ENCODE measurements at places on chromosomes 5 and 9.

DNA sequence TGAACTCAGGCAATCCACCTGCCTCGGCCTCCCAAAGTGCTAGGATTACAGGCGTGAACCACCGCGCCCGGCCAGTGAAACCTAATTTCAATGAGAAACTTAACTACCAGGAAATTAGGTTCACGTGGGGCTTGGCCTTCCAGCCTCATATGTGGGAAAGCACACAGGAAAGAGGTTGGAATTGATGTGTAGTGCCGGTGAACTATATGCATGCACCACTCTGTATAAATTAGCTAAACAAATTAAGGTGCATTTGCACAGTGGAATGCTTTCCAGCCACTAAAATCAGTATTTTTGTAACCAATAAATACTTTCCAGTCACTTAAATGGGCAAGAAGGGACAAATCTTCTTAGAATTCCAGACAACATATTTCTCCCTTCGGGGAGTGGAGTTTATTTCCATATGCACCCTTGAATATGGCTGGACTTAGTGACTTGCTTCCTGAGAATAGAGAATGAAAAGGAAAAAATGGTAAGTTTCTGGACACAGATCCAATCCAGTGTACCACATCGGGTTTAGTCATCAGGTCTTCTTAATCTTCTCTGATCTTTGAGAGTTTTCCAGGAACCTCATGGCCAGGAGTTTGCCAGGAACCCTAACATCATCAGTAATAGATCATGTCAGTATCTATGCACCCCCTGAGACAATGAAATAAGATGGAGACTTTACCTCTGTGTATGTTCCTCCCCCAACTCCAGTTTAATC is 24.9 kb downstream of the ATOX1 start:
- no peak for DNase-seq

GRCh38 chr5:148027505-148027904 is 36.3 kb upstream of the SPINK5 start:
- DNase-seq, result no peak

DNA sequence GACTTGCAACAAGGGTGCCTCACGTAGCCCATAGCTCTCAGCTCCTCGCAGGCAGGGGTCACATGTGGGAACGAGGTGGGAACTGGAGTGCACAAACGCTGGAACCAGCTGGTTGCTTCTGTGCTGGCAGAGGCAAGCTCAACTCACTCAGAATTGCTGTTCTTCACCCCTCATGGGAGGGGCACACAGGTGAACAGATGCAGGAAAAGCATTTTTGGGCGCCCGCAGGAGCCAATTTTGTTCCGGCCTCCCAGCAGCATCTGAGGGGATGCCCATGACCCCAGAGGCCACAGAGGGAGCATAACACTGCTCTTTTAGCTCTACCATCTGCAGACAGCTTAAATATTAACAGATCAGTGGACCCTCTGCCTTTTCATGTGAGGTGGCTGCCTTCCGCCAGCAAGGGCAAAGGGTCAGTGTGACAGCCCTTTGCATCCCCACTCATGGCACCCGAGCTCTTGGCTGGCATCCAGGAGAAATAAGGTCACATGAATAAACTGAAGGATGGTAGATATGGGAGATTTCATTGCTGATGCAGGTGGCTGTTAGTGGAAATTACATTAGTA is 196.2 kb downstream of the SLCO4C1 start:
- no peak for DNase-seq

- DNase-seq, result no peak
These were observed 212.0 kb downstream of the ADAMTS12 start for GRCh38 chr5:33679791-33680190.

DNA sequence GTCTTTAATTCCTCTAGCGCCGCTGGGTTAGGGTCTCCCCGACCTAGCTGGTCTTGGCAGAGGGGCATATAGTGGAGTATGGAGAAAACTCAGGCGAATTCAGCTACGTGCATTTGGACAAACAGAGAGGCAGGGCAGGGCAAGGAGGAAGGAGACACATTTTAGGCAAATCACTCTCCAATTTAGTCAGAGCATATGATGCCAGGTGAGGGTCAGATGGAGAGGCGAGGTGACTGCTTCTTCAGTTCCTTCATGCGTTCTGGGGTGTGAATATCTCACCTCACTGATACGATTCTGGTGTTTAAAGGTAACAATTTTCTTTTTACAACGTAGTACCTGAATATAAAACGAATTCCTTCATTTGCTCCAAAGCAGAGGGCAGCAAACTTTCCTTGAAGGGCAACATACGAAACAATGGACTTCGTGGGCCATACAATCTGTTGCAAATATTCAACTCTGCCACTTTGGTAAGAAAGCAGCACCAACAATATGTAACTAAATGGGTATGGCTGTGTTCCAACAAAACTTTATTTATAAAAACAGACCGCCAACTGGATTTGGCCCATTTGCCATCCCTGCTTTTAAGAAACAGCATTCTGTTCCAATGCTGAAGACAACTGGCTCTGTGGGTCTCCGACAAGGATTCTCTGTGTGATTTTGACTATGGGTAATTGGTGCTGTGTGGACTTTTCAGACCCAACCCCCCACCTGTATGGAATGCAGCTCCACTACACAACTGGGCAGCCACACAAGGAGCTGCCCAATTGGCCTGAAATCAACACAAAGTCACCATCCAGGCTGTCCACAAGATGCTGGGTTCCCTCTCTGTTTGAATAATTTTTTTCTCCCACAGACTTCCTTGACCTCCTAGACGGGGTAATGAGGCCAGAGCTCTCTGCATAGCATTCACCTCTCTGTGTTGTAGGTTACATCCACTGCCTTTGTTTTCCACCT is 53.8 kb downstream of the RAPGEF1 start:
- no peak for DNase-seq

DNA sequence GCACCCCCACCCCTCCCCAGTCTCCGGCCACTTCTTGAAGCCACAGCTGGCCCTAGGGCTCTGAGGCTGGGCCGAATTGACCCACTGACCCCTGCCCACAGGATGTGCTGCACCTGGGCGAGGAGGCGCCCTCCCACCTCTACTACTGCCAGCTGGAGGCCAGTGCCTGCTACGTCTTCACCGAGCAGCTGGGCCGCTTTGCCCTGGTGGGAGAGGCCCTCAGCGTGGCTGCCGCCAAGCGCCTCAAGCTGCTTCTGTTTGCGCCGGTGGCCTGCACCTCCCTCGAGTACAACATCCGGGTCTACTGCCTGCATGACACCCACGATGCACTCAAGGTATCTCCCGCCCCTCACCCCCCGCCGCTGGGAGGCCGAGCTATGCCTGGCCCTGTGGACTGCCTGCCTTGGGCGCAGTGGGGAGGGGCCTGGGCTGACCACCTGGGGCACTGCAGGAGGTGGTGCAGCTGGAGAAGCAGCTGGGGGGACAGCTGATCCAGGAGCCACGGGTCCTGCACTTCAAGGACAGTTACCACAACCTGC is 21.3 kb downstream of the HK3 start:
- no peak for DNase-seq

DNA sequence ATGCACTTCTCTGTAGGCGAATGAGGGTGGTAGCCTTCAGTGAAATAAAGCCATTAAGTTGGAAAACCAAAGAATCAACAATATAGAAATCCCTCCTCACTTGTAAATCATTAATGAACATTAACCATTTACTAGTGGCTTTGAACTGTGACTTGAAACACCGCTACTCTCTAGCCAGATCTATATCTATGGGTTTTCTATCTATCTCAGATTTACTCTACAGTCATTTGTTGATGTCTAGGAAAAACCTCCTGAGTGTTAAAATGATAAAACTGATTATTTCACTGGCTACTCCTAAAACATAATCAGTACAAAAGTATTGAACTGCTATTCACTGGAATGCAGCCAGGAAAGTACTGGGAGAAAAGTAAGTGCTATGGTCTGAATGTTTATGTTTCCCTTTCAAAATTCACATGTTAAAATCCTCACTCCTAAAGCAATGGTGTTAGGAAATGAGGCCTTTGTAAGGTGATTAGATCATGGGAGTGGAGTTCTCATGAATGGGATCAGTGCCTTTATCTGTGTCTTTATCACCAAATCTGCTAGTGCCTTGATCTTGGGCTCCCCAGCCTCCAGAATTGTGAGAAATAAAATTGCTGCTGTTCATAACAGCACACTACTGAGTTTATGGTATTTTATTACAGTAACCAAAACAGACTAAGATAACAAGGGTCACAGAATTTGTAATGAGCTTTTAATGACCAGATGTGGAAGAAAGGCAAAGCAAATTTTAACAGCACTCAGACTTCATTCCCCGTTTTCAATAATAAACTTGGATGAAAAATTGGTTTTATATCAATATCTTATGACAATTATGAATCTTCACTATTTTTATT is 8.6 kb upstream of the OXCT1 start:
- no peak for DNase-seq

DNA sequence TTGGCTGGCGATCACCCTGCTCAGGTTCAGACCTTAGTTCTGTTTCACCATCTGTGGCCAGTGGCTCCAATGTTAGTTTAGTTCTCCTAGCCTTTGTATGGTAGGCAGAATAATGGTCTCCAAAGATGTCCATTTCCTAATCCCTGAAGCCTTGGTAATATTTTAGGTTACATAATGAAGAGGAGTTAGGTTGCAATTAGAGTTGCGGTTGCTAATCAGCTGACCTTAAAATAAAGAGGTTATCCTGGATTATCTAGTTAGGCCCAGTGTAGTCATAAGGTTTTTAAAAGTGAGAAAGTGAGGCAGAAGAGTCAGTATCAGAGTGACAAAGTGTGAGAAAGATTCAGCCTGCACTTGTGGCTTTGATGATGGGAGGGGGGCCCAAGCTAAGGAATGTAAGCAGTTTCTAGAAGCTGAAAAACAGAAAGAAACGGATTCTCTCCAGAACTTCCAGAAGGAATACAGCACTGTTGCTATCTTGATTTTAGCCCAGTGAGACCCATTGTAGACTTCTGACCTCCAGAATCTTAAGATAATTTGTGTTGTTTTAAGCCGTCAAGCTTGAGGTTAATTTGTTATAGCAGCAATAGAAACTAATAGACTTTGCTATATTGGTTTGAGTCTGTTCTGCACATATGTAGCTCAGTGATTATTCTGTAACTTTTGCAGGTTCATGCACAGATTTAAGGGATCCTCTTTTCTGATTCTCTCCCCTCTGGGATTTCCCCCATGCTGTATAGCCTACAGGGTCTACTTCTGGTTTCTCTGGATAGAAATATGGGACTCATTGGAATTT is 21.6 kb downstream of the LNPEP start:
- DNase-seq, result no peak

- DNase-seq, result no peak
These were observed 3.8 kb downstream of the AQP3 start for GRCh38 chr9:33443464-33444154.

- no peak for DNase-seq
These were observed 19.0 kb downstream of the PTCH1 start for GRCh38 chr9:95497772-95498171.

DNA sequence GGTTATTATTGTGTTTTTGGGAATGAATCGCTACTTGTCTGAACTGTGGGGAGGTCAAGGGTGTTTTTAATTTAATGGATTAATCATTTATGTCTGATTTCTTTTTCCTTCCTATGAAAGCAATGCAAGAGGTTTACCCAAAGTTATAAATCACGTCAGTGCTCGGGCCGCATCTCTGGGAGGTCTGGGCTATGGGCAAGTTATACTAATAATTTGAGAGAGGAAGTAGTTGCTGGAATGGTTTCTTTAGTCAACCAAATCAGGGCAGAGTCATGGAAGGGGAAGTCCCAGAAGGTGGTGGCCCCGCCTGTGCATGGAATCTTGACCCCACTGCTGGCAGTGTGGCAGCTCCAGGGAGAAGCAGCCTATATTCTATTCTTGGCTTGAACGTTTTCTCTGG is 180.2 kb downstream of the HSPA4 start:
- DNase-seq, result no peak

DNA sequence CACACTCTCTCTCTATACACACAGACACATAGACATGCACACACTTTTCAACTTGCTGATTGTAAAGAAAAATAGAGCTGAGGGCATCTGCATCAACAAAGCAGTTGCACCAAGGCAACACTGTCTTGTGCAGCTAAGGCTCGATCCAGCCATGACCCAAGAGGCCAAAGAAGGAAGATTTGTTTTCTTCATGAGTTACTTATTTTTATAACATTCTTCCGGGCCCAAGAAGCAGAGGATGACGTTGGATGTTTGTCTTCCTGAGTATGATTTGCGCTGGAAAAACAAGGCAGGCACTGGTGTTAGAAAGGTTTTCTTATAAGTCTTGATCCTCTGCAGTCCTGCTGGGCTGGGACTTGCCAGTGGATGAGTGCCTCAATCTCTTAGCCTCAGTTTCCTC is 344.1 kb downstream of the ADAMTS6 start:
- no peak for DNase-seq

GRCh38 chr9:98584059-98584458 is 124.7 kb downstream of the GABBR2 start:
- no peak for DNase-seq

GRCh38 chr5:9452181-9452580 is 93.7 kb downstream of the SEMA5A start:
- DNase-seq, result no peak

DNA sequence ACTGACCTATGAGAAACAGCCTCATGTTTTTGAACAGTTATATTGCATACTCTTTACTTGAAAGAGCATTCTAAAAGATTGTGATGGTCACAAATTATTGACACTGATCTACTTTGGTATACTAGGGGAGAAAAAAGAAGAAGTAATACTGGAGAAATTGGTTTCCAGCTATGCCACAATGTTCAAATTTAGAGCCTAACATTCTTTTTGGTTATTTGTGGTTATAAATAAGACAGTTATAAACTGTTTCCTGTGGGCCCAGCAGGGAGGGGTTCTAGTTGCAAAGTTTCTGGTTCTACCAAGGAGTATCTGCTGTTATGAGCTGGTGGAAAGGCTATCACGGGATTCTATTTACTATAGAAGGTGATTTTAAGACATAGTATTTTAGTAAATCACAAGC is 4.8 kb downstream of the CWC27 start:
- DNase-seq, result no peak

DNA sequence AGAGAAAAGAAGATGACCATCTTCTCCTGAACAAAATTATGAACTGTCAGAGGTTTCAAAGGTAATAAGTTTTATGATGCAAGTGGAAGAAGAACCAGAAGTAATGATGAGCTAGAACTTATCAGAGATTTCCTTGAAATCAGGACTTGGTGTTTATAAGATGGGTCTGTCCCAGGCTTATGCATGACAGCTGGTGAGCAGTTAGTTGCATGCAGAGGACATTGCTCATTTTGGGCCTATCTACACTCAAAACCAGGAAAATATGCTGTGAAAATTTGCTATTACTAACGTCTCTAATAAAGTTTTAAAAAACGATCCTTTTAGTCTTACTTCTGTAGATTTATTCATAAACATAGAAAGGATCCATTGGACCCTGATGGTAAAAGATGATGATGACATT is 6.6 kb upstream of the STC2 start:
- no peak for DNase-seq

DNA sequence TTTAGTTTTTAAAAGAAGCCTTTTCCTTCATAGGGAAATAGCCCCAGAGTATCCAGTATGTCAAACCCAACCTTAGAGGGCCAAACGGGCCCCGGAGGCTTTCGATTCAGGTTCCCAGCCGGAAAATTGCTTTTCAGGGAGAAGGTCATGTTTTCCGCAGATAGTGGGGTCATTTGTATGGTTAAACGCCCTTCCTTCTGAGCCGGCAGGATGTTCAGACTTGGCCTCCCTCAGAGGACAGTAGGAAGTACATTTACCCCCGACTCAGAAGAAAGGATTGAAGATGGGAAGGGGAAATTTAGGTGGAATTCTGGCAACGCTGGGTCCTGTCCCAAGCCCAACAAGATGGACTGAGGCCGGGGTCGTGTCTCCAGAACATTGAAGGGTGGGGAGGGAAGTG is 195.2 kb downstream of the AOPEP start:
- DNase-seq, result no peak

Data from activated CD8-positive, alpha-beta memory T cell treated with anti-CD3 and anti-CD28 coated beads, Interleukin-2, amount 50 U/mL, for 48 hours (primary cell).